Stimulated activated CD4-positive, alpha-beta T cell treated with anti-CD3 and anti-CD28 coated beads, TNF-alpha, amount 100 ng/mL, for 48 hours (primary cell): ENCODE measurements at places on chromosomes 5 and 9.
A peak's percentile ranks its signal among the peaks of the same experiment; 100 is the strongest.

DNA sequence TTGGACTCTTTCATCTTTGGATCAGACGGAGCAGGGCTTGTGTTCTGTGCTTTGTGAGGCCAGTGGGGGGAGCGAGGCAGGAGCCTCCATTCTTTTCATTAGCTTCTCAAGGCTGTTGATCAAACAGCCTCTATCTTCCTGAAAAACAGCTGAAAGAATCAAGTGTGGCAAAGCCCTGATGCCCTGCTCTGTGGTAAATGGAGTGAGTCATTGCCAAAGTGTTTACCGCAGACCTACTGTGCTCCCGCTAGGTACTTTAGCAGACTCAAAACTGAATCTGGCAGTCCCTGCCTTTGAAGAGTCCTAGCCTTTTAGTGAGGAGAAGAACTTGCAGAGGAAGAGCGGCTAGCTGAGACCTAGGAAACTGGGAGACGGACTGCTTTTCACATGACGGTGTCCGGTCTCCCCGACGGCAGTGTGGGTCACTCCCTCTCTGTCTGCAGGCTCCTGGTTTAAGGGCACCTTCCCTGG lies 3.3 kb downstream of the ANKRD33B start:
- DNase-seq = no peak

DNA sequence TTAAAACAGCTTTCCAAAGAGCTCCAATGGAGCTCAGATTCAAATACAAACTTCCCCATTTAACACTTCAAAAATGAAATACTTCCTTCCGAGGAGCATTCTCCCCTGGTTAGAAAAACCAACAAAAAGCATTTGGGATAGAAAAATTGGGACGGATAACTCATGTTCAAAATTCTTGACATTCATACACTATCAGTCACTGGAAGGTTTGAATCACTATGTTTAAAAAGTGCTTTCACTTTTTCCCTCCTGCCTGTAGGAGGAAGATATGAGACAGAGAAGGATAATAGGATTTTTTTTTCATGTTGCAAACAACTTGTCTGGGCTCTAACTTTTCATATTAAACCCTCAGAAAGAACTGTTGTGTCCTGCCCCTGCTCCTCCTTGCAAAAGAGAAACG lies 412.0 kb downstream of the ACTL7B start:
- no peak for DNase-seq

- no peak for DNase-seq
Observed at GRCh38 chr5:151682751-151683331, 3.9 kb downstream of the SPARC start.

- DNase-seq = no peak
Observed at GRCh38 chr9:73916016-73916673, 581.0 kb upstream of the RORB start.

DNA sequence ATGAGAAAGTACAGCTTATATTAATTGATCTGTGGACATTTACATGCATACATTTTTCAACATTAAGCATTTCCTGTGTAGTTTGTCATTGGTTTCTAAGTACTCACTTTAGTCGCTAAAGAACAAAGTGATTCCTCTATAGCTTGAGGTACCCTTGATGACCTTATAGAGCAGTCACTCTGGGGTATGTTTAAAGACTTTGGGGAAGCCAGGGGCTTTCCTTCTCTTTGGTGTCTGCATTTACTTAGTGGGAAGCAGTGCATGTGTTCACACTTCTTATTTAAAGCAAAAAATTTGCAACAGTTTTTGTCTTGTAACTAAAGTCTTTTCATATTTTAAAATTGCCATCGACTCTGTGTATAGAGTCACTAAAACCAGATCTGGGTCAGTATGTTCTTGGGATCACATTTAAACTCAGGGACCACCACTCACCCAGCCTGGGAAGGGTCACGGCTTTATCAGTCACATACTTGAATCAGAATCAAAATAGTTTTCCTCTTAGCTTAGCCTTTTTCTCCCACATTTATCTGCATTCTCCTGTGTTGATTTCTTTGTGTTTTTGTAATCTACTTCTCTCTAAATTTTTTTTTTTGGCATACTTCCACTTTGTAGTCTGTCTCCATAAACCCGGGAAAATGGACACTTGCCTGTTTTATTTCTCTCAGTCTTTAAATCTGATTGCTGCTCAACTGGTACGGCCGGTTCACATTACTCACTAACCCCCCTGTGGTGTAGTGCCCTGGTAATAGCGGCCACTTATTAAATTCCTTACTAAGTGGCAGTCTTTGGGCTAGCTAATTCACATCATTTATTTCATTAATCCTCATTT lies 143.9 kb upstream of the FBN2 start:
- DNase-seq = no peak

DNA sequence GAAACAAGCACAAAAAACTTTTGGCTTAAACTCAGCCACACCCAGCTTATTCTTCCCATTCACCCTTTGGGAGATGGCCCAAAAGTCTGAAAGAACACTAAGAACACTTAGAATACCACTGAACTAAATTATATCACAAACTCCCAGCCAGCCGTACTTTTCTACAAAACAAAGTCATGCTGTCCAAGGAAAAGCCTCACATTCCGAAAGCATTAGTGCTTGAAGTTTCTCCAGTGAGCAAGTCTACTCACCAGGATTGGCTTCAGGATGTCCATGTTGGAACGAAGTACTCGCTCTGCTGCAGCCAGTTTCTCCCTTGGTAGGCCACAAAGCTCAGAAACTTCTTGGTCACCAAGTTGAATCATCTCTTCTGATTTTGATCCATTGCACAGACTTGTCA lies 69.7 kb downstream of the ABCA1 start:
- DNase-seq = no peak

- DNase-seq = no peak
Observed at GRCh38 chr9:70609542-70610286, 195.3 kb upstream of the KLF9 start.

- DNase-seq = no peak
Observed at GRCh38 chr9:76451234-76451633, 7.7 kb upstream of the GCNT1 start.

DNA sequence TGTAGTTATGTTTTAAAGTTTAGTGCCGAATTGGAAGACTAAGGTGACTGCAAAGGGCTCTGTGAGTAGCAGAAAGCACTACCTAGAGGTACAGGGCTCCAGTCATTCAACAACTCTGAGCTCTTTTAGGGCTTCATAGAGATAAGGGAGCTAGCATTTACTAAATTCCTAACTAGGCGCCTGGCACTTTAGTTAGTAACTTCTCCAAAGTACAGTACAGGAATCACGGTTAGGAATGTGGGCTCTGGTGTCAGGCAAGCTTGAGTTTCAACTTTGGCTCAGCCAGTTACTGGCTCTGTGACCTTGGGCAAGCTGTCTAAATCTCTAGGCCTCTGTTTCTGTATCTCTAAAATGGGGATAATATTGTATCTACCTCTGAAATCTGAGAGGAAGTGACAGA lies 115.3 kb downstream of the SLIT3 start:
- no peak for DNase-seq

- no peak for DNase-seq
Observed at GRCh38 chr5:119808474-119808873, 179.1 kb downstream of the FAM170A start.

GRCh38 chr9:127810378-127811187 lies 7.9 kb downstream of the FPGS start:
- DNase-seq = no peak

DNA sequence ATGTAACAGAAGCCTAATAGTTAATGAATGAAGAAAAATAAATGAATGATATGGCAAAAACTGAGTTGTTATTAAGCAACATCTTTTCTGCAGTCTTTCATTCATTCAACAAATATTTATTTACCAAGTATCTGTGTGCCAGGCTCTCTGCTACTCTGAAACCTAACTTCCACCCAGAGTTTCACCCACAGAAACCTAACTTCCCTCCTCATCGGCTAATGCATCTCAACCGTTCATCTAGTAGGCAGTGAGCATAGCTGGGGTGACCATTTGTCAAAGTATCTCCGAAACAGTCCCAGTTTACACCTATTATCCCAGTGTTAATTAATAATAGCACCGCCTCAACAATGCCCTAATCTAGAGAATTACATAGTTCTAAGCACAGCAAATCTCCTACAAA lies 1.5 kb downstream of the TTC39B start:
- no peak for DNase-seq

- DNase-seq = peak; percentile 5
Observed at GRCh38 chr5:39424736-39425637, at the start of gene DAB2. TSS of gene DAB2 (minus strand) at chr5:39424980. CDS start at chr5:39394320, 30,660 bp downstream.

DNA sequence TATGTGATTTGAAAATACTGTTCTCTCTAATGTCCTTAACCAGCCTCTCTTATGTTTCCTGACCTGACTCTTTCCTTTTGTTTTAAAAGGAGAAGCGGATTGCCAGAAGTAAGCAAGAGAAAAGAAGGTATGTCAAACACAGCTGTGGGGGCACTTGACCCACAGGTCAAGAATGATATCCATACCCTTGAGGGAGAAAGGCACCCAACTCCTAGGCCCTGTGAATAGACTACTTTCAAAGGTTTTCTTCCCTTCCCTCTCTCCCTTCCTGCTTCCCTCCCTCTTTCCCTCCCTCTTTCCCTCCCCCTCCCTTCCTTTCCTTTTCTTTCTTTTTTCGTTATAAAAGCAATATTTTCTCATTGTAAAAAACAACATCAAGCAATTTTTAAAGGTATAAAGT lies 306.8 kb downstream of the TRPM3 start:
- DNase-seq = no peak

- no peak for DNase-seq
Observed at GRCh38 chr5:5560016-5560415, 137.5 kb downstream of the ICE1 start.

DNA sequence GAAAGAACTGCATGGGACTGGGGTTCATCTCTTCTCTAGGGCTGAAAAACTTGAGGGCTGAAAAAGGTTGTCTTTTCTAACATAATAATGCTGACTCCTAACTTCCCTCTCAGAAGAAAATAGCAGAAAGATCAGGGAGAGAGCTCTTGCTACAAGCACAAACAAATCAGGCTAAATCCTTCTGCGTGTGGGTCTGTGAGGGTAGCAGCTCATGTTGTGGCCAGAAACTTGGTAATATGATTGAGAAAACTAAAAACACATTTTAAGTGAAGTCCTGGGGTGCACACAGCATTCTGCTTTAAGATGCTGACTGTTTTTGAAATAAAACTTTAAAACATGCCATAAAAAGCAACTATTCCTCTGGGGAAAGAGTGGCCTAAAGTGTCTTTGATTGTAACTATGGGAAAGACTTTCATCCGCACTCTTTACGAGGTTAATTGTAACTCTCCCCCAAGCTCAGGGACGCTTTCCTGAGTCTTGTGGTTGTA lies 56.7 kb downstream of the SAXO1 start:
- no peak for DNase-seq

DNA sequence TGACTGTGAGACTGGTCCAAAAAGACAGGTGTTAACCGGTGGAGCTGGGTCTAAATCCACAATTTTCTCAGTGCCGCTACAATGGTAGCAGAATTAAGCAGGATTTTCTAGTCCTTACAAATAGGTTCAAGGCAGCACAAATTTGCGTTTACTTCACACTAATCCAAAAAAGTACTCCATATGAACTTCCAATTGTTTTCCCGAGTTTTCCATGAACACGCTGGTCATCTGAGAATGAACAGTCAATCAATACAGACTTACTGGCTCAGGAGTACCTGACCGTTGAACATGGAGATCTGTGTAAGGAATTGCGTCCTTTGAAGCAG lies 709 bp downstream of the SLC35D2 start:
- DNase-seq = no peak

DNA sequence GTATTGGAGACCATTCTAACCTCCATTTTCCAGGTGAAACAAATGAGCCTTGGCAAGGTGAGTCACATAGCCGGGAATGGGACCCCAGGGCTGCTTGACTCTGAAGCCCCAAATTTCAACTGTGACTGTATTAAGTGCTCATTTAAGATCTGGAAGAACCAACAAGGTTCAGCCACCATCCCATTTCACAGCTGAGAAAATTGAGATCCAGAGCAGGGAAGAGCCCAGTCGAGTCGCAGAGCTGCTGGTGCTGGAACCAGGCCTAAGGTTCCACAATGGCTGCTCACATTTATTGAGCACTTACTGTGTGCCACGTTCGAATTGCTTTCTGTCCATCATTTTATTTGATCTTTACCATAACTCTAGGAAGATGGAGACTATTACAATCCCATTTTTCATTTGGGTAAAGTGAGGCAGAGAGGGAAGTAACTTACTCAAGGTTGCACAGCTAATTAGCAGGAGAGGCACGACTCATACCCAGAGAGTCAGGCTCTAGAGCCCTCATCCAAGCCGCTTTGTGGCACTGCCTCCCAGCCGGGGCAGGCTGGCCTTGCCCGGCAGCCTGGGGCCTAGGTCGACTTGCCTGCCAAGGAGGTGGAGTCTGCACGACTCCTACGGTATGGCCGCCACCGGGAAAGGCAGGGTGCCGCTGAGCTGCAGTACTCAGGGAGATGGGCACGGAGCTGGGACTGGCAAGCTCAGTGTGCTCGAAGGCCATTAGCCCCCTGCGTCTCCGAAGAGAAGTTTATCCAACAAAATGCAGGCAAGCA lies 4.3 kb upstream of the NTNG2 start:
- no peak for DNase-seq
